ENCODE measurements at places on chromosomes 12 and 14.

GRCh38 chr12:111203446-111203845 lies 165.4 kb downstream of the PHETA1 start:
- DNase-seq: no peak

DNA sequence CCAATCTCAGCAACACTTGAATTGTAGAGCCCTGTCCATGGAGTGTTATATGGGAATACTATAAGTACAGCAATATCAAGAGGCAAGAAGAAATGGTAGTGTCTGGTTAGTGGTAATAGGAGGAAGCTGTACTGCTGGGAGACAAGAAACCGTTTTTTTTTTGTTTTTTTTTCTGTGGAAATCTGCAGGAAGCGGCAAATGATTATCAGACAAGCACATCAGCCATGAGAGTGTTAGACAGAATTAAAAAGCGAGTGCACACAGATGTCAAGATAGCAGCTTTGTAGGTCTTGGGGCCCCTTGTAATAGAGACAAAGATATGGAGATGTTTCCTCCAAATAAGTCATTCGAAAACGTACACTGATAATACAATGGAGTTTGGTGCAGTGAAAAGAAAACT lies 6.7 kb downstream of the TESPA1 start:
- no peak for DNase-seq

- no peak for DNase-seq
These were observed 15.0 kb downstream of the GSG1 start for GRCh38 chr12:13088496-13088895.

GRCh38 chr12:45131506-45131905 lies 80.6 kb upstream of the DBX2 start:
- DNase-seq: no peak

DNA sequence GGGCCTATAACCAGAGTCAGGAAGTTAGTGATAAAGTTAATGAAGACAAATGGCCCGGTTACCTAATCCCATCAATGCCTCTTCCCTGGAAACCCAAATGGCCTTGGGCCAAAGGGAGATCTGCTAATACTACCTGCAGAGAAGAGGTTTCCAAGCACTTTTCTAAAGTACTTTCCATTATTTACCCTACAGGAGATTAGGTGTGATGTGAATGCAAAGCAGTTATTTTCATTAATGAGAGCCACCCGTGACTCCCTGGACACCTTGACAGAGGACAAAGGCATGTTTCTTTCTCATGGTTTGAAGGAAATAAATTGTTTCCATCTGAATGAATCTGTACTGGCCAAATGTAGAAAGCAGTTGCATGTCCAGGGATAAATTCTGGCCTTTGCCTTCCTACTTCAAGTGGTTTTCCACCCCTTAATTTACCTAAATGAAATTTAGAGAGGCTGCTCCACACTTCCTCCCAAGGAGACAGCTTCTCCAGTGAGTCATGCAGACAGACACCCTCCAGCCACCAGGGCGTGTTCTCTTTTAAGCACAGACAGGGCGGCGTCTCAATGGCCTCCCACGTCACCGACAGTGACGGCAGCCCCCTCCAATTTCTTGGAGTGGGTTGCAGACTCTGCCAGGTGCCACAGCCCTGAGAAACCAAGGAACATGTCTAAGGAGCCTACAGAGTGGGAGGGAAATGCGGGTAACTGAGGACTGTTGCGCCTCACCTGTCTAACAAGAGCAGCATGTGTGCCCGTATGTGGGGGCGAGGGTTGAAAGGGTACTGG lies 43.9 kb upstream of the GNPNAT1 start:
- peak; percentile 46 for DNase-seq

DNA sequence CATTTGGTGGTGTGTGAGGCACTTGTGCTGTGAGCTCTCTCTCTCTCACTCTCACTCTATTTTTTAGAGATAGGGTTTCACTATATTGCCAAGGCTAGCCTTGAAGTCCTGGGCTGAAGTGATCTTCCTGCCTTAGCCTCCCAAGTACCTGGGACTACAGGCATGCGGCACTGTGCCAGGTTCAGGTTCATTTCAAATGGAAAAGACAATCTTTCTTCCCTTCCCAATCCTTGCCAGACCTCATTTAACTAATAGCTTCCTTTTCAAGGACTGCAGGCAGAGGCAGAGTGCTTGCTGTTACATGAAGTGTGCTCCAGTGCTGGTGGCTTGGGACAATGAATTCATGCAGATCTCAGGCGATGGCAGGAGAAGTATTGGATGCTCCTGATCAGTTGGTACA lies 73.2 kb upstream of the BICD1 start:
- DNase-seq: no peak

- DNase-seq: no peak
These were observed 39.3 kb upstream of the GSG1 start for GRCh38 chr12:13142747-13143146.

- DNase-seq: no peak
These were observed 37.9 kb upstream of the PLEKHG6 start for GRCh38 chr12:6272300-6273204.

GRCh38 chr14:44941591-44941990 lies 20.2 kb downstream of the KLHL28 start:
- DNase-seq: no peak

DNA sequence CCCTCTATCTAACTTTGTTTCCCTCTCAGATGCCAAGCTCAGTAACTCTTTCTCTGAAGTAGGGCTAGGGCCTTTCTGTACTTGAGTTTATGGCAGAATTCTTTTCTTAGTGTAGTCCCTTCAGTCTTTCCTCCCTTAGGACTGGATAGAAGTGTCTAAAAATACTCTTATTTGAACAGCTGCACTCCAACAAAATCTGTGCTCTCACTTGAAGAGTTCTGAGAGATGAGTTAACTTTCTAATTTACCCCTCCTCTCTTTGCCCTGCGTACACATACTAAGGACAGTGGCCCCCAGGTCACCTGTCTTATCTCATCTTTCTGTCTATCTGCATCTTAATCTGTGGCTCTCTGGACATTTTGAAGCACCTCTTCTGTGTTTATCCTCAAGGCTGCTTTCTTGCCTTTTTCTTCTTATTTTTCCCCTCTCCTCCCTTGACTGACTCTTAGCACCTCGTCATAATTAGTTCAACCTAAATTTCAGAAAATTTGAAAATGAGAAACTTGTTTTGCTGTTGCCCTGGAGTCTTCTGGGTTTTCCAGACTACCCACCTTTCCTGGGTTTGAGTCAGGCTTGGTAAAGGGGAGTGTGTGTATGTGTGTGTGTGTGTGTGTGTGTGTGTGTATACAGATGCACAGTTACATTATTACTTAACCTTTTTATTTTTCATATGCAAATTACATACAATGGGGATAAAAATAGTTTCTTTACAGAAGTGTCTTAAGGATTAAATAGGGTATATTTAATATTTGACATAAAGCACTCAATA lies 23.9 kb downstream of the NCKAP1L start:
- DNase-seq: no peak
